Peyer's patch (tissue), 4 donors: ENCODE measurements at places on chromosomes 7 and 10.

- H3K27ac ChIP-seq, result no peak overlapping the region
- H3K36me3 ChIP-seq, result no peaks in the 10 kb centered on the region
- H3K4me3 ChIP-seq, result no peak overlapping the region
- peak; percentile 72 for DNase-seq
- H3K4me1 ChIP-seq, result no peaks in the 10 kb centered on the region
Observed at GRCh38 chr10:11036424-11037011, 18.8 kb downstream of the CELF2 start.

- peak within 1 kb of the TSS; percentile 90 for H3K27ac ChIP-seq
- peak; percentile 83 for DNase-seq
- H3K27me3 ChIP-seq, result no peaks in the 10 kb centered on the region
- peak within 1 kb of the TSS; percentile 66 for H3K4me3 ChIP-seq
- no peaks in the 10 kb centered on the region for H3K4me1 ChIP-seq
Observed at GRCh38 chr10:88582806-88583583, at the start of gene RNLS. RNLS (minus strand) TSS chr10:88583318.

GRCh38 chr7:42180806-42181205 lies 56.2 kb downstream of the GLI3 start:
- no peak for DNase-seq
- H3K36me3 ChIP-seq, result no peaks in the 10 kb centered on the region
- no peak overlapping the region for H3K27ac ChIP-seq
- no peak overlapping the region for H3K4me3 ChIP-seq

- no peaks in the 10 kb centered on the region for H3K27me3 ChIP-seq
- DNase-seq, result peak; percentile 48
- H3K27ac ChIP-seq, result no peak overlapping the region
- H3K4me3 ChIP-seq, result no peak overlapping the region
- no peaks in the 10 kb centered on the region for H3K36me3 ChIP-seq
Observed at GRCh38 chr7:2307690-2308107, 6.5 kb downstream of the SNX8 start.

DNA sequence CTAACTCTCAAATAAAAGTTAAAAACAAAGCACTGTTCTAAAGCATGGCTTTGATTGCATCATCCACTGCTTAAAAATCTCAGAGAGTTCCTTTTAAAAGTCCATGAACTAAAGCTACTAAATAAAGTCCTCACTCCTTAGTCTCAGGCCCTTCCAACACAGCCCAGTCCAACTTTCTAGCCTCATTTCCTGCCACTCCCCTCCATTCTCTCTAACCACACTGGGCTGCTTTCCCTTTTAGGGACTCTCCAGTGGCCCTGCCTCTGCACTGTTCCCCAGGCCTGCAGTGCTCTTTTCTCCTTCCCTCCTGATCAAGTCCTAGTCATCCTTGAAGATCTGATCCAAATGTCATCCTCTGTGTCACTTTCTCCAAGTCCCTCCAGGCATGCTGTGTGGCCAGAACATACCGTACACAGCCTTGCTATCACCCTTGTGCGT lies 56.9 kb upstream of the PPP1R3C start:
- H3K27ac ChIP-seq, result no peak overlapping the region
- H3K27me3 ChIP-seq, result no peaks in the 10 kb centered on the region
- H3K4me3 ChIP-seq, result no peak overlapping the region
- no peaks in the 10 kb centered on the region for H3K36me3 ChIP-seq
- H3K4me1 ChIP-seq, result no peaks in the 10 kb centered on the region

DNA sequence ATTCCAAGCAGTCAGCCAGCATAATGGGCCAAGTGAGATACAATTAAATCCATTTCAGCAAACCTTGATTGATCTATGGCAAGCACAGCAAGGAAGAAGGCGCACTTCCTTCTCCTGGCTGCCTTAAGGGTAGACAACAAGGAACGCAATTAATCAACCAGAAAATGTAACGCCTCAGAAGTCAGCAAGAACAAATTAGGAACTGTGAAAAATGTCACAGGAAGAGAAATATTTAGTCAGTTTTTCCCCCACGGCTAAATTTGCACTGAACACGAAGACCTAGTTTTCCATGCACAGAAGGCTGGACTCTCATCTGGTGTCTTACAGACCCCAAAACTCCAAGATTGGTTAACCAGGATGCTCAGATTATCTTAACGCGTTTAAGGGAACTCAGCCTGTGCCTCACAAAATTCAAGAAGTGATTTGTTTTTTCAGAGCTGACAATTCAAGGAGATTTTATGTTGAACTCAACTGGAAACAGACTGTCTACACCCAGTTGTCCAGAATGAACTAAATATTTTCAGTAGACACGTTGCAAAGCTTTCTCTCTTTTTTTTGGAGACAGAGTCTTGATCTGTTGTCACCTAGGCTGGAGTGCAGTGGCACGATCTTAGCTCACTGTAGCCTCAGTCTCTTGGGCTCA lies 14.2 kb downstream of the SNX8 start:
- no peaks in the 10 kb centered on the region for H3K36me3 ChIP-seq
- DNase-seq, result no peak
- H3K27ac ChIP-seq, result peak overlapping the region; percentile 62
- H3K4me1 ChIP-seq, result no peaks in the 10 kb centered on the region
- H3K27me3 ChIP-seq, result no peaks in the 10 kb centered on the region
- no peak overlapping the region for H3K4me3 ChIP-seq
